Large intestine (tissue), 12 donors: ENCODE measurements at places on chromosomes 12 and 14. TPM values are rescaled to one million over a fixed set of nuclear protein-coding genes. Genes with fewer than 3 reads are reported as not detected.
A peak's percentile ranks its signal among the peaks of the same experiment; 100 is the strongest.

- no peak for DNase-seq
These were observed 2.9 kb downstream of the SLC6A12 start for GRCh38 chr12:211142-211465.

DNA sequence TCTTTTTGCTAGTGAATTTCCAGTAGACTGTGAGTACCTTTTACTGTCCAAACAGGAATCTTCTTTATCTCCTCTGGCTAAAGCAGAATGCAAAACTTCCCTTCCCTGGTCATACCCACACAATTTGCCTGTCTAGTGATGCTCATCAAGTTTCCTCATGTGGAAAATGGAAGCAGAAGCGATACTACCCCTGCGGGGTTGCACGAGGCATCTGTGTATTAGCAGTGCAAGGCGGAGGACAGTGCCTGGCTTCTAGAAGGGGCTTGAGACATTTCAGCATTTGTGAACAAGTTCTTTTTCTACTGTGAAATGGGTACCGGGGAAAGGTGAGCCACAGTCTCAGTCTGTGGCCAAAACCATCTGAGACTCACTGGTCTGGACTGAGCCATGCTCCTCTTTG, 340.9 kb downstream of the AACS start:
- DNase-seq = no peak

OSGEP gene
- polyA plus RNA-seq = 63.2 TPM

DNA sequence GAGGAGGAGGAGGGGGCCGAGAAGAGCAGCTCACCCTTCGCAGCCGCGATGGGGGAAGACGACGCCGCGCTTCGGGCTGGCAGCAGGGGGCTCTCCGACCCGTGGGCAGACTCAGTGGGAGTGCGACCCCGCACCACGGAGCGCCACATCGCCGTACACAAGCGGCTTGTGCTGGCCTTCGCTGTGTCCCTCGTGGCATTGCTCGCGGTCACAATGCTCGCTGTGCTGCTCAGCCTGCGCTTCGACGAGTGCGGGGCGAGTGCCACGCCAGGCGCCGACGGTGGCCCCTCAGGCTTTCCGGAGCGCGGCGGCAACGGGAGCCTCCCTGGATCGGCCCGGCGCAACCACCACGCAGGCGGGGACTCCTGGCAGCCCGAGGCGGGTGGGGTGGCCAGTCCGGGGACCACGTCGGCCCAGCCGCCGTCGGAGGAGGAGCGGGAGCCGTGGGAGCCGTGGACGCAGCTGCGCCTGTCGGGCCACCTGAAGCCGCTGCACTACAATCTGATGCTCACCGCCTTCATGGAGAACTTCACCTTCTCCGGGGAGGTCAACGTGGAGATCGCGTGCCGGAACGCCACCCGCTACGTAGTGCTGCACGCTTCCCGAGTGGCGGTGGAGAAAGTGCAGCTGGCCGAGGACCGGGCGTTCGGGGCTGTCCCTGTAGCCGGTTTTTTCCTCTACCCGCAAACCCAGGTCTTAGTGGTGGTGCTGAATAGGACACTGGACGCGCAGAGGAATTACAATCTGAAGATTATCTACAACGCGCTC, 745 bp downstream of the TRHDE start:
- DNase-seq = peak; percentile 32

DNA sequence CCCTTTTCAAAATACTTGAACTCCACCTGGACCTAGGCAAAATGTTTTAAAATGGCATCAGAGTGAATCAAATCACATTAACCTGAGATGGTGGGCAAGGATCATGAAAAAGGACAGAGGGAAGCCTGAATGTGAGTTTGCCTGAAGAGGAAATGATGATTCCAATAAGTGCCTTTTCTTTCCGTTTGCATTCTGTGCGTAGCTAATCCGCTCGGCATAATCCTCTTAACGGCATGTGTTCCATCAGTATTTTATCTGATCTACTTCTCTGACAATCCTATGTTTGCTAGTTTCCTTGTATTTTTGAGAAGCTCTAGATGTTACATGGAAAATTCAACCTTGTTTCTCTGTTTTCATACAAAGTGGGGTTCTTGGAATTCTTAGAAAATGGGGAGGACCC, 354.6 kb downstream of the NRXN3 start:
- no peak for DNase-seq

DNA sequence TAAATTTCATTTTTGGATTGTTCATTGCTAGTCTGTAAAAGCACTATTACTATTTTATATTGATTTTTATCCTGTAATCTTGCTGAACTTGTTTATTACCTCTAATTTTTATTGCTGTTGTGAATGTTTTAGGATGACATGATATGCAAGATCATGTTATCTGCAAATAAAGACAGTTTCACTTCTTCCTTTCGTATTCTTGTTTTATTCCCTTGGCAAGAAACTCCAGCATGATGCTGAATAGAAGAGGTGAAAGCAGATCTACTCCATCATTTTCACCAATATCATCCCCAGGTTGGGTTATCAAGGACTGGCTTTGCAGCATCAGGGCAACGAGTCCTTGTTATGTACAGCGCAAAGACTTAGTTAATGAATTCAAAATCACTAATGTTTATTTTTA, 2.7 kb upstream of the CLECL1 start:
- no peak for DNase-seq

TMEM119 gene
- 14.6 TPM for polyA plus RNA-seq

LRRK2 gene
- polyA plus RNA-seq = 2.8 TPM

GRCh38 chr12:117063162-117063911, 35.9 kb downstream of the TESC start:
- no peak for DNase-seq

DNA sequence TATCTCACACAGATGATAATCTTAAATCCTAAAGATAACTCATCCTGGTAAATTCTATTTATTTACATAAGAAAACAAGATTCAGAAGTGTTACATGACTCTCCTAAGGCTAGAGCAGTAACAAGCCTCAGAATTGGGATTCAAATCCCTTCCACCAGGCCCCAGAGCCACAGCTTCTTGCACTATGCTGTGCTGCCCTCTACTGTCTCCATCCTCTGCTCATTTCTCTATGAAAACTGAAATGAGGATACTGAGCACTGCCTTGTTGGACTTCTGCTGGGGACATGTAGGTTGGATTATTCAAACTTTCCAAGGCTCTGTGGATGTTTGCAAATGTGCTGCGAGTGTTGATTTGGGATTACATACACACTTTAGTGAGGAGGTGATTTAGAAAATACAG, 23.5 kb upstream of the C12orf50 start:
- DNase-seq = no peak

GRCh38 chr12:109630815-109631214, 57.2 kb downstream of the MVK start:
- no peak for DNase-seq

GRCh38 chr14:24913746-24914145, 136.2 kb downstream of the STXBP6 start:
- DNase-seq = no peak

TMPRSS12 gene
- 0.01 TPM for polyA plus RNA-seq

ANO2 gene
- 2.7 TPM for polyA plus RNA-seq

- DNase-seq = no peak
These were observed 190.4 kb upstream of the FOXN3 start for GRCh38 chr14:89607453-89607852.

SLC4A8 gene
- polyA plus RNA-seq = 6.3 TPM

ABCC9 gene
- polyA plus RNA-seq = 7.4 TPM
